NCI-H1436 (cell line): ENCODE measurements at places on chromosomes 2 and 18.

DNA sequence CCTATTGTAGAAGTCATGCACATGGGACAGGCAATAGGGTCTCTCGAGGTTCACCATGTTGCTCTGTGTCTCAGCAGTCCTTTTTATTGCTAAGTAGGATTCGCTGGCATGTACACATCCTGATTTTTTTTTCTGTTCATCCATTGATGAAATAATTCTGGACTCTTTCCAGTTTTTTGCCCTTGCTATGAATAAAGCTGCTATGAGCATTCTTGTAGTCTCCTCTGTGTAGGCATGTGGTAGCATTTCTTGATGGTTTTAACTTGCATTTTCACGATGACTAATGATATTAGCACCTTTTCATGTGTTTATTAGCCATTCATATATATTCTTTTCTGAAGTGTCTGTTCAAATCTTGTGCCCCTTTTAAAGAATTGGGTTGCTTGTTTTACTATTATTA is 65.8 kb upstream of the EDAR start:
- DNase-seq, result no peak

DNA sequence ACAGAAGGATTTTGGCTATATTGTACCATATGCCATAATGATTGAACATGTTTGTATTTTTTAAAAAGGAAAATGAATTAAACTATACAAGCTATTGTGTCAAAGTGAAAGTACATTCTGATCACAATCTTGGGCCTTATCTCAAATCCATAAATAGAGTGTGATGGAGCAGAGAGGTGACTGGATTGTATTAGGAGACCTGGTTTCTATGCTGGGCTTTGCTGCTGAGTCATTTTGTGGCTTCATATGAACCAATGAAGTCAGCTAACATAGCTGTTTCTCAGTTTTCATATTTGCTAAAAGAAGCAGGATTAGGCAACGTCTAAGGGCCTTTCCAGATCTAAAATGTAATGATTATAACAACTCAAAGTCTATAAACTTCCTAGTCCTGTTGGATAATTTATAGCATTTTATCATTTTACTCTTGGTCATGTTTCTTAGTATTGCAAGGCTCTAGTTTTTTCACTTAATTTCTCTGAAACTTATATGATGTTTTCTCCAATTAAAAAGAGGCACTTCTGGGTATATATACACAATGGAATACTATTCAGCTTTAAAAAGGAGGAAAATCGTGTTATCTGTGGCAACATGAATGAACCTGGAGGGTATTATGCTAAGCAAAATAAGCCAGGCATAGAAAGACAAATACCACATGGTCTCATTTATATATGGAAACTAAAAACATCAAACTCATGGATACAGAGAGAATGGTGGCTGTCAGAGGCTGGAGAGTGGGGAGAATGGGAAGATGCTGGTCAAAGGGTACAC is 112.3 kb downstream of the MEP1B start:
- no peak for DNase-seq

DNA sequence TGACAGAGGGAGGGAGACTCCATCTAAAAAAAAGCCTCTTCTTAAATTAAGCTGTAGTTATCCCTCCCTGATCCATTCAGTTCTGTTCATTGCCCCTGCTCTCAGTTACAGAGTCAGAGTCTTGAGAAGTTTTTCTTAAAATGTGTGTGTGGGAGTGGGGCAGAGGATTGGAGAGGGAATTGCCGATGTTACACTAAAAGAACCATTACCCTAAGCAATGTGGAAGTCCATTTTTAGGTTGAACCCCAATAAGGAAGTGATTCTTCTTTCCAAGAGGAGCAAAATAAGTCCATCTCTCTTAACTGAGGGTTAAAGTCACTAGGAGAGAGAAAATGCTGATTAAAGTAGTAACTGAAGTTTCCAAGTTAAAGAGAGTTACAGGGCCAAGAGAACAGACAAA is 21.2 kb upstream of the THOC1 start:
- no peak for DNase-seq

GRCh38 chr2:6855860-6856547 is 9.7 kb downstream of the CMPK2 start:
- DNase-seq, result no peak

DNA sequence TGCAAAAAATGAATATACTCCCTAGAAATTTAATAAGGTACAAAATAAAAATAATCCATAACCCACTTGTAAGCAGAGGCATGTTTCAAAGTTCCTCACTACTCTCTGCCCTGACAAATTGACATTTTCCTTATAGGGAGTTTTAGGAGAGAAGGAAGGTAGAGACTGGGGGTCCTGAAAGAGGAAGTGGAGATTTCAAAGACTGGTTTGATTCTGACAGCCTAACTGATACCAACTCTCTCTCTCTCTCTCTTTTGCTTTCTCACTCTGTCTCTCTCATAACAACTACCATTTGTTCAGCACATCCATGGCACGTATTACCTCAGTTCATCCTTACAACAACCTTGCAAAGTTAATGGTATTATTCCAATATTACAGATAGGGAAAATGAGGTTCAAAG is 18.6 kb downstream of the FZD7 start:
- DNase-seq, result no peak

DNA sequence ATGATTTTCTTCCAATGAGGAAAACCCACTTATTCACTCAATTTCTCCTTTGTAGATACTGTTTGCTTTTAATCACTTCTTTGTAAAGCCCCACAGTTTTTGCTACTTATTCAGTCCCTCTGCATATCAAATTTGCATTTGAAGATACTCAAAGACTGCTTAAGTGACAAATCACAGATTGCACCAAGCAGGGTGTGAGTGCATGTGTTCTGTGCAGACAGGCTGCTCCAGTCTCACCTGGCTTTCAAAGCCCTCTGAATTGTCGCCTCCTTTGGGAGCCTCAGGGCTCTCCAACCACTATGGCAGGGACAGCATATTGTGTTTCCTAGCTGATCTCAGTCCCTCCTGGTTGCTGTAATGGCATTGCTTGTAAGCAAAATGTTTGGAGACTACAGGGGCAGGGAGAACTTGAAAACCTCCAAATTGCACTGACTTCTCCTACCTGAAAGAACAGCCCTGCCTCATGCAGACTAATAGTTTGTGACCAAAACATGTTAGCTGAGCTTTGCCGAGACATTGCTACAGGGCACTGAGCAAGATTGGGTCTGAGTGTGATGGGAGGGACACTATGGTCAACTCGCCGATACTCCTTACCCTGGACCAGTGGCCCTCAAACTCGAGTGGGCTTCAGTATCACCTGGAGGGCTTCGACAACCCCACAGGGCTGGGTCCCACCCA is 96.8 kb downstream of the POLE4 start:
- DNase-seq, result no peak

GRCh38 chr2:112794841-112795240 is 10.5 kb upstream of the IL1A start:
- DNase-seq, result no peak

- DNase-seq, result no peak
These were observed 6.3 kb upstream of the ADGRF3 start for GRCh38 chr2:26352892-26353291.

GRCh38 chr2:15223887-15224286 is 337.2 kb downstream of the NBAS start:
- no peak for DNase-seq

DNA sequence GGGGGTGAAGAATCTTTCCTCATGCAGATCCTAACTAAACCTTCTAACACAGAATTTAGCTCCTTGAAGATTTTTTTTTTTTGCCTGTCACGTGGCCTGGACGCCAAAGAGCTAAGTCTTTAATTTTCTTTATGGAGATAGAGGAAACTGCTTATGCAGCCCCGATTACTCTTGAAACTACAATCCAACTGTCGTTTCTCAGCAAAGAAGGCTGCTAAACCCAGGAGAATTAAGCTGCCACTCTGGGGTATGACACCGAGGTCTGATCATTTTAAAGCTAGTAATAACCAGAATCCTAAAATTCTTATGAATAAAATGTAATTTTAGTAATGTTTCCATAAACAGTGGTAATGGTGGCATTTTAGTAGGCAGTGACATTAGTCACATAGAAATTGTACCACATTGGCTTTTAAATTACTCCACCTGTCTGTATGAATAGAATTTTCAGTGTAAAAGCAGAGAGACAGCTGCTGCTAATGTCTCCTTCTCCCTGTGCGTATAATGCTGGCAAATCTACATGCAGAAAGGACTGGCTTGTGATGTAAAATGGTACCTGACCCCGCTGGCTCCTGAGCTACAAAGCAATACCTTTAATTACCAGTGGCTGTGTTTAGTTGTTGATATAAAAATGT is 86.5 kb downstream of the MEIS1 start:
- DNase-seq, result no peak

DNA sequence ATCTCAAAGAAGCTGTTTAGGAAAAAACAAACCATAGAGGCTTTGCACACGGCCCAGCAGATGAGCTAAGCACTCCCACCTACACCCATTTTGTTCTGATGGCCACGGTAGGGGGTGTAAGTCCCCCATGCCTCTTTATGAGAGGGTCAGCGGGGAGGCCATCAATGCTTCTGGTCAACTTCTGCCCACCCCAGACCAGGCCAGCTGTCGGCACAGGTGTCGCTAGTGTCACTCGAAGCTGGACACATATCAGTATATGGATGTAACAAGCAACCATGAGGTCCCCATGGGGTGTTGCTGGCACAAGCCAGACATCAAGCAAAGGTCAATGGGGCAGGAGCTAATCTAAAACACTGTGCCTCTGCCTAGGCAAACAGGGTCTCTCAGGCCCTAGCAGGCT is 23.7 kb upstream of the SLC35F6 start:
- DNase-seq, result no peak

- no peak for DNase-seq
These were observed 2036.1 kb upstream of the LRRTM1 start for GRCh38 chr2:82340578-82341053.

GRCh38 chr2:120331903-120332302 is 14.0 kb upstream of the INHBB start:
- DNase-seq, result no peak

- no peak for DNase-seq
These were observed 1.1 kb downstream of the GREB1 start for GRCh38 chr2:11534746-11535484.

- DNase-seq, result no peak
These were observed 475.1 kb downstream of the TNS1 start for GRCh38 chr2:217527590-217528202.

DNA sequence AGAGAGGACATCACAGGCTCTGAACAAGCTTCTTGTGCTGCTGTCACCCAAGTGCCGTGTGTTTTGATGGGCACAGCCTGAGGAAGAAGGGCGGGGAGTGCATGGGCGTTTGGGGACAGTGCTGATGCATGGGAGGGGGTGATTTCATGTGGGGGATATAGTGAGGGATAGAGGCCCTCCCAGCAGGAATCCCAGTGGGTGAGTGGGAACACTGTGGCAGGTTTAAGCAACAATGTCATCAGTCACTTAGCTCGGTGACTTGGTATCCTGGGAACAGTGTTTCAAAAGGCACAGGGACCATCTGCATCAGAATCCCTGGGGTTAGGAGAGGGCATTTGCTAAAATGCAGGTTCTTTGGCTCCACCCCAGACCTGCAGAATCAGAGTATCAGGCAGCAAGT is 609 bp downstream of the SIGLEC15 start:
- no peak for DNase-seq

- DNase-seq, result no peak
These were observed 296.4 kb upstream of the ACVR2A start for GRCh38 chr2:147548451-147548850.

GRCh38 chr2:224861266-224861665 is 145.1 kb upstream of the CCDC195 start:
- no peak for DNase-seq

DNA sequence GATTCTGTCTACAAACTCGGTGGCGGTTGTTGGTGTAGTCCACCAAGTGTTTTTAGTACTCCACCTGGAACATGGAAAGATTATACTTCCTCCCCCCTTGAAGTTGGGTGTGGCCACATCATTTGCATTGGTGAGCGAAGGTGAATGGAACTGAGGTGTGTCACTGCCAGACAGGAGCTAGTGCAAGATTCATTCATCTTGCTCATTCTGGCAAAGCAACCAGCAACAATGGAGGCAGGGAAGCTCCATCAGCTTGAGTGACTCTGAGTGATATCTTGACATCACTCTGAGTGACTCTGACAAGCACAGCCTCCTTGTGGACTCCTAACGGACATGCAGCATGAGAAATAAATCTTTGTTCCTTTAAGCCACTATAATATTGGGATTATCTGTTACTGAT is 54.7 kb upstream of the SLC1A4 start:
- no peak for DNase-seq

- DNase-seq, result no peak
These were observed 157.9 kb upstream of the FOSL2 start for GRCh38 chr2:28234807-28235206.

DNA sequence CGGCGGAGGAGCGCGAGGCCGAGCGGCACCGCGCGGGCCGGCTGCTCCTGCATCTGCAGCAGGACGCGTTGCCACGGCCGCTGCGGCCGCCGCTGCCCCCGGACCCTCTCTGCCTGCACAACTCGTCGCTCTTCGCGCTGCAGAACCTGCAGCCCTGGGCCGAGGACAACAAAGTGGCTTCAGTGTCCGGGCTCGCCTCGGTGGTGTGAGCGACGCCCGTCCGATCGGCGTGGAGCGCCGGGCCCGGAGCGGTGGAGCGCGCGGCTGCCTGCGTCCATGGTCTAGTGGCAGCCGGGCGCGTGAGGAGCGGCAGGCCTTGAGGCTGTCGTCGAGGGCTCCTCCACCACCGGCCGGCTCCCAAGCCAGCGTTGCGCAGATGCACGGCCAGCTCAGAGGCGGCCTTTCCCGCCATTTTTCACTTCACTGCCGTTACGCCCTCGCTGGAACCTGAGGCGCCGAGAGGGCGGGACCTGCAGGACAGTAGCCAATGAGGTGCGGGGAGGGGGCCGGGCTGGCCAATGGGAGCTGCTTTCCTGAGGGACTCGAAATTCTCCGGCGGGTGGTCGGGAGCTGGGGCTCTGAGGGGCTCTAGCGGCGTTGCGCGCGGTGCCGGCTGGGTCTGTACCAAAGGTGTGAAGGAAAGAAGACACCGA is 1.9 kb downstream of the TLX2 start:
- no peak for DNase-seq

GRCh38 chr2:126368758-126369157 is 287.2 kb upstream of the GYPC start:
- no peak for DNase-seq

- no peak for DNase-seq
These were observed 110.4 kb downstream of the DTNA start for GRCh38 chr18:34820360-34821065.

DNA sequence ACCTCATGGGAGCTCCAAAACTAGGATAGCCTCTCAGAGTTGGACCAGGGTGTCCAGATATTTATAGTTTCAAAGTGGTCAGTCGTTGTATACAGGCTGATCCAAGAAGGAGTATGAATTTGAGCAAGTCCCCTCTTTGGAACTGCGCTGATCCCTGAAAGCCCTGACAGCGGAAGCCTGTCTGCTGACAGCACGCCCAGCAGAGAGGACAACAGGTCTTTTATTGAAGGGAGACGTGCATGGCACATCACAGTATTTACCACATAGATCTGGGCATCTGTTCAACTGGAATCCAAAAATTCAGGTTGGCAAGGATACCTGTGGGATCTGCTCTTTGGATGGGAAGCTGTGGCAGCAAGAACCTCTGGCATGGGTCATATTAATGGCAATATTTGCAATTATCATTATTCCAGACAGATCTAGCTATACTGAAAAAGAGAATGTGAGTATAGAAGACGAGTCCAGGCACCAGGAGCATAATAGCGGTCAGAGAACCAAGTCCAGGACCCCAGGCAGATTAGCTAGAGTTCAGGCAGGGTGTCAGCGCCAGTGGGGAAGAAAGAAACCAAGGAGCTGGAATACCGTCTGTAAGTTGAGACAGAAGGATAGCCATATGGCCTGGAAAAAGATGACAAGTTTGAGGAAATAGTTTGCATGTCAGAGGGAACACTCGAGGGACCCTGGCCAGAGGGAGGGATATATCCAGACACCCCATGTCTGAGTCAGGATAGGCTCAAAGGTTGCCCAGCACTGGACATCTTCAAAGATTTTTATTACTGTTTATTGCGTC is 260.4 kb upstream of the FANCL start:
- DNase-seq, result no peak

- no peak for DNase-seq
These were observed 848 bp downstream of the FAM124B start for GRCh38 chr2:224400886-224401632.
